GM19239 (cell line): ENCODE measurements at places on chromosomes 1 and 21.

- DNase-seq: peak; percentile 4
Observed at GRCh38 chr1:217048104-217048707, 325.0 kb upstream of the ESRRG start.

DNA sequence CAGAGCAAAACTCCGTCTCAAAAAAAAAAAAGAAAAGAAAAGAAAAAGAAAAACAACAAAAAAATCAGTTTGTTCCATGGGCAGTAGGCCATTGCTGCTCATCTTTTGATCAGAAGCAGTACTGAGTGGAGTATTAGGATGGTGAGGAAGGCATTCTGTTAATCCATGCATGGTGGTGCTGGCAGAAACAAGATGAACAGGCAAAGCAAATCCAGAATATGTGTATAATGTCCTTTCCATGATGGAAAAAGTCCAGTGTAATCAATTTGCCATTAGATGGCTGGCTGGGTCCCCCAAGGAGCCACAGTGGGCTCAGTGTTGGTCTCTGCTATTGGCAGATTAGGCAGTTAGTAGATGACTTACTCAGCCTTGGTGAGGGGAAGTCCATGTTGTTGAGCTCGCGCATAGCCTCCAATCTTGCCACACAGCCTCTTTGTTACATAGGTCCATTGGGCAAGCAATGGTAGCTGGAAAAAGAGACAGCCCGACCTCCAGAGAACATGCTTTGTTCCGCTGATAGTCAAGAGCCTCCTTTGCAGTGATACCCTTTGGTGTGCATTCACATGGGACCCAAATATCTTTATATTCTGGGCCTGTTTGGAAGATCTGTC lies 23.3 kb downstream of the H3-3A start:
- no peak for DNase-seq

DNA sequence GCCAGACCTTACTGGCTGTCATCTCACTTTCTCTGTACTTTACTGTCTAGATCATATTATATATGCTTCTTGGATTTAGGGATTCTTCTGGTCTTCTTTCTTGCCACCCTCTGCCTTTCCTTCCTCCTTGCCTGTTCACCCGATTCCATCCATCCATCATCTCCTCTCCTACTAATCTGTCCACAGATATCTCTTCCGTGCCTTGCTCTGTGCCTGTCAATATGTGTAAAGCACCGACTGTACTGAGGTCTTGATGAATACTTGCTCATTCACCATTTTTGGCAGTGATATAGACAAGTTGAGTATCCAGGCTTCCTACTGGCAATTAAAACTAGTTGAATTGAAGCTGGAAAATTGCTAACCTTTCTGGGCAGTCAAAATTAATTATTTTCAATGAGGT lies 8.1 kb downstream of the FMN2 start:
- no peak for DNase-seq

- no peak for DNase-seq
Observed at GRCh38 chr1:186183219-186183618, 191.8 kb downstream of the TPR start.
